ENCODE measurements at places on chromosomes 11 and 22.
A peak's percentile ranks its signal among the peaks of the same experiment; 100 is the strongest.

DNA sequence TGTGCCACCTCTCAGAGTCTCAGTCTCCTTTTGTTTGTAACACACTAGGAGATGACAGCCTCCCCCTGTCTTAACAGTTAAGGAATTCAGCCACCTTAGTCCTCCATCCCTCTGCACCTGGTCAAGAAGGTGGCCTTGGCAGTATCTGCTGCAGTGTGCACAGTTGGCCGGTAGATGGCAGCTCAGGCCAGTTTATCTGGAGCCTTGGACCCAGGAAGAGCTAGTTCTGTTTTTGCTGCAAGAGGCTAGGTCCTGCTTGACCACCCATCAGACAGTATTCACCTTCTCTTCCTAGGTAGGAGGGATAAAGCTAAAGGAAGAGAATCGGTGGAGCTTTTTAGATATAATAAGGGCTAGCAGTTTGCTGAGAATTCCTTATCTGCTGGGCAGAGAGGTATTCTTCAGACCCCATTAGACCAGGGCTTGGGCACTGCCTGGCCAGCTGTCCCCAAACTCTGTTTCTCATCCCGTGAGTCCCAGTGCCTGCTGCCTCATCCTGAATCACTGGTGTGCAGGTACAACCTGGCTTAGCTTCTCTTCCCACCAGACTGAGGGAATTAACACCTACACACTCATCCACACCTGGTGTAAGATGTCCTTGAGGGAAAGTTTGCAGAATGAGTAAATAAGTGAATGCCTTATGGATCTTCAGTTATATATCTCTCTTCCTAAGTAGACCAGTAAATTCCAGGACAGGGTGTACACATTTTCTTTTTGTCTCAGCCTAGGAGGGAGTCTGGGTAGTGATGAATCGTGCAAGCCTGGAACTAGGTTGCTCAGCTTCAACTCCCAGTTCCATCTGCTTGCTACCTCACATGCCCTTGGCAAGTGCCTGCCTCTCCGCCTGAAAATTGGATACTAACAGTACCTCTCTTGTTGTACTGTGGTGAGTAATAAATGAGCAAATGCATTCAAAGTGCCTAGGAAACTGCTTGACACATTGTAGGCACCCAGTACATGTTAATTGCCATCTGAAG, 70.8 kb upstream of the NARS2 start:
- peak; percentile 69 for DNase-seq

- DNase-seq = no peak
Observed at GRCh38 chr11:120523196-120523595, 11.6 kb downstream of the GRIK4 start.

- DNase-seq = no peak
Observed at GRCh38 chr22:30190574-30190973, 56.0 kb downstream of the LIF start.

DNA sequence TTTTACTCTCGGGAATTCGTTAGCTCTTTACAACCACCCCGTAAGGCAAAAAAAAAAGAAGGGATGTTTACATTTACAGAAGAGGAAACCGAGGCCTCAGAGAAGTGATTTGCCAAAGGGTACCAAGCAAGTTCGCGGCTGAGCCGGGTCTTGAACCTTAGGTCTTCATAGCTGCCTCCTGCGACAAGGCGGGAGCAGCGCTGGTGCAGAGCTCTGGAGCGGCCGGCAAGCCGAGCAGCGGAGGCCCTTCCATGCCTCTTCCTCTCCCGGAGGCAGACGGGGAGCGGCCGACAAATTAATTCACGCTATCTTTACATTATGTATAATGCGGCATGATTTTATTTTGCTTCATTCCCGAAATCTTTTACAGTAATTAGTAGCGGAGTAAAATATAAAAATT, 536.3 kb downstream of the INSC start:
- no peak for DNase-seq

- DNase-seq = no peak
Observed at GRCh38 chr11:126669416-126669815, 313.9 kb downstream of the ST3GAL4 start.

GRCh38 chr11:24161587-24161986, 335.3 kb upstream of the LUZP2 start:
- no peak for DNase-seq

DNA sequence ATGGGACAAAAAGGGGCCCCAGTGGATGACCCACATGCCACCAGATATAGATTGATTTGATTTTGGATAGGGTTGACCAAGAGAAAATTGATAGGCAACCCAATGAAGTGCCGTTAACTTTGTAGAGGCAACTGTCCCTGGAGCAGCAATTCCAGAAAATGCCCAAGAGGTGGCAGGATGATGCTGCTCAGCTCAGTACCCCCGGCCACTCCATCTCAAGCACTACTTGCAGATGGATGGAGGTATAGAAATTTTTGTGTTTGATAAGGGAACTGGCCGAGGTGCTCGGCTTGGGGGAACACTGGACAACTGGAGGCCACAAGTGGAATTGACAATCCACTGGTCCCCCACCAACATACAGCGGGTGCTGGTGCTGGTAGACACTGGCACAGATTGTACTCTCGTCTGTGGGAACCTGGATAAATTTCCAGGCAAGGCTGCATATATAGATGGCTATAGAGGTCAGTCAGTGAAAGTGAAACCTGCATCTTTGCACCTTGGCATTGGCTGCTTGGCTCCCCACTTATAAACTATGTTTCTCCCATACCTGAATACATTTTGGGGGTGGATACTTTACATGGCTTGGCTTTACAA, 86.3 kb downstream of the CCDC83 start:
- peak; percentile 36 for DNase-seq
